EH (cell line): ENCODE measurements at places on chromosomes 5 and 9.

DNA sequence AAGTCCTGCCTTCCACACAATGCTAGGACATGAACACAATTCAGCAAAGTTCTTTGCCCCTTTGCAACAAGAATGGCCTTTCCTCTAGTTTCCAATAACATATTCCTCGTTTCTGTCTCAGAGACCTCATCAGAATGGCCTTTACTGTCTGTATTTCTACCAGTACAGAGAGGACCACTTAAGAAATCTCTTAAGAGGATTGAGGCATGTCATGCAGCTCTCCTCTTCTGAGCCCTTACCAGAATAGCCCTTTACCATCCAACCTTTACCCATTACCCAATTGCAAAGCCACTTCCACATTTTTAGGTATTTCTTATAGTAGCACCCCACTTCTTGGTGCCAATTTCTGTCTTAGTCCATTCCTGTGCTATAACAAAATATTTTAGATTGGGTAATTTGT is 20.3 kb downstream of the TNPO1 start:
- DNase-seq: no peak

DNA sequence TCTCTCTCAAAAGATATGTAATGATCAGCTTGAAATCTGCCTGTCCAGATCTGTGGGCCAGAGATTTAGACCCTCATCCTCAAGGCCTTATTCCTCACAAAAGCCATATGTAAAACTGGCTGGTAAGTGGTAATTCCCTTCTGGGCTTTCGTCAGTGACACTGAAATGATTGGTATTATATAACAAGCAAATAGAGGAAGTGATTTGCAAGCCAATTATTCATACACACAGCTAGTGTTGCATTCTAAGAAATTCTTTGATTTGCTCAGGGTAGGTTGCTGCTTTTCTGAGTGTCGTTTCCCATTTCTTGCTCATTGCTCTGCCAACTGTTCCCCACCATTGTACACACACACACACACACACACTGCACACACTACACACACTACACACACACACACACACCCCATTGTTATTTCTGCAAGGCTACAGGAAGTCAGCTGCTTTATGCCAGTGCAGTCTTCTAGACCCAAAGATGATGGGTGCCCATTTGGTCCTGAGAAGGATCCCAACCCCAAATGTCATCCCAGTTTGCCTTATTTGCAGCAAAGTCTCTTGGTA is 76.8 kb downstream of the PRLR start:
- no peak for DNase-seq

- DNase-seq: peak; percentile 23
Observed at GRCh38 chr9:80191108-80191507, 619.3 kb downstream of the TLE4 start.

DNA sequence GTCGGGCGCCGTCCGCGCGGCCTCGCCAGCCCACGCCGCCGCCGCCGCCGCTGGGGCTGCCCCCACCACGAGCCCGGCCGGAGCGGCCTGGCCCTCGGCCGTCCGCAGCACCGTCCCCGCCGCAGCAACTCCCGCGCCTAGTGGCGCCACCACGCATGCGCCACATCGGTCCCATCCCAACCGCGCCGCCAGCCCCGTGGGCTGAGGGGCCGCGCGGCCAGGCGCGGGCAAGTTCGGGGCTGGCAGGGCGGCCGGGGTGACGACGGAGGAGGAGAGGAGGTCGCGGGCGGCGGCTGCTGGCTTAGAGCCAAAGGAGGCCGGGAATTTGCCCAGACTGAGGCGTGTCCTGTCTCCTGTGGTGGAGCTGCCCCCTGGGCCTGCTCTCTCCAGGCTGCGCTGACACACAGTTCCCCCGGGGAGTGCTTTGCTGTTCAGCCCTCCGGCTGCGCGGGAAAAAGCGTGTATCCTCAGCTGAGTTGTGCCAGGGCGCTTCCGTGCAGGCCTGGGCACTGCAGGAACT is at the start of gene TUSC1:
TUSC1 (minus strand) TSS at position 298 of the 520 bp plus-strand sequence; CDS start at position 166, 132 bp downstream.
- DNase-seq: peak; percentile 89

GRCh38 chr5:133763744-133764143 is 151.4 kb upstream of the FSTL4 start:
- DNase-seq: no peak
